Activated CD4-positive, alpha-beta T cell treated with anti-CD3 and anti-CD28 coated beads for 24 hours (primary cell): ENCODE measurements at places on chromosomes 1 and 21.

DNA sequence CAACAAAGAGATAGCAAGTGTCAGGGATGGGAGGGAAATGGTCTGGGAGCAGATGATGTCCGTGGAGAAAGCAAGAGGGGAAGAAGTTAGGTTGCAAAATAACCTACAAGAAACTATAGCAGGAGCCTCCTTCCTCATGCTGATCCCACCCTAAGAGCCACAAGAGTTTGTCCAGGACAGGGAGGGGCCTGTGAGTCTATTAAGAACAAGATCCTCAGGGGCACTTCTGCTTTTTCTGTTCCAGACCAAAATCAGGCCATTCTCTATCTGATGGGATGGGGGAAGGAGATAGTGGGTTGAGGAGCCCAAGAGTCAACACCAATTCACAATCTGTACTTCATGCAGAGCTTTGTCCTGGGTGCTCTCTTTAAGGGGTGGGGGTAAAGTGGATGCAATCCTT lies 7.7 kb upstream of the ATP1A4 start:
- DNase-seq, result no peak

- no peak for DNase-seq
Measured at GRCh38 chr1:146035048-146035423, 13.5 kb upstream of the HJV start.

DNA sequence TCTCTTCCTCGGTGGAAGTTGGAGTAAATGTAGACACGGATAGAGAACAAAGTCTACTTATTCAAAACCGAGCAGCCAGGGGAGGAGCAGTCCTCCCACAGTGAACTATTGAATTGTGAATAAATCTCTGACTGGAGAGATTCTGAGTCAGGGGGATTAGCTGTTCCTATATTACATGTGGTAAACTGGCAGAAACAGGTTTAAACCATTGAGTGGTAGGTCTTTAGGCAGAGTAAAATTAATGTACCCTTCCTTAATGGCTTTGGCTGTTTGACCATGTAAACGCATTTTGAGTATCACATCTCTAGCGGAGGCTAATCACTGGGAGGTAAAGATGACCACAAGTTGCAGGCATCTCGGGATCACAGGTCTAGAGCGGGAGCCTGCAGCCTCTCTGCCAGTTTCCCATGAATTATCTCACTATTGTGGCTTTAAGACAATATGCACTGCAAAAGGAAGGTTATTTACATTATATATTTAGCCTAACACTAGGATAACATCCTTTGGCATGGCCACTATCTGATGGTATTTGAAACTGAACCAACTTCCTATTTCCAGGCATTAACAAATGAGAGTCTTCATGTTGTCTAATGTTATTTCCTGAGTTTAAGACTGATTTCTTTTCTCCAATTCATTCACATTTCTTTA lies 7.9 kb upstream of the DISC1 start:
- DNase-seq, result no peak

DNA sequence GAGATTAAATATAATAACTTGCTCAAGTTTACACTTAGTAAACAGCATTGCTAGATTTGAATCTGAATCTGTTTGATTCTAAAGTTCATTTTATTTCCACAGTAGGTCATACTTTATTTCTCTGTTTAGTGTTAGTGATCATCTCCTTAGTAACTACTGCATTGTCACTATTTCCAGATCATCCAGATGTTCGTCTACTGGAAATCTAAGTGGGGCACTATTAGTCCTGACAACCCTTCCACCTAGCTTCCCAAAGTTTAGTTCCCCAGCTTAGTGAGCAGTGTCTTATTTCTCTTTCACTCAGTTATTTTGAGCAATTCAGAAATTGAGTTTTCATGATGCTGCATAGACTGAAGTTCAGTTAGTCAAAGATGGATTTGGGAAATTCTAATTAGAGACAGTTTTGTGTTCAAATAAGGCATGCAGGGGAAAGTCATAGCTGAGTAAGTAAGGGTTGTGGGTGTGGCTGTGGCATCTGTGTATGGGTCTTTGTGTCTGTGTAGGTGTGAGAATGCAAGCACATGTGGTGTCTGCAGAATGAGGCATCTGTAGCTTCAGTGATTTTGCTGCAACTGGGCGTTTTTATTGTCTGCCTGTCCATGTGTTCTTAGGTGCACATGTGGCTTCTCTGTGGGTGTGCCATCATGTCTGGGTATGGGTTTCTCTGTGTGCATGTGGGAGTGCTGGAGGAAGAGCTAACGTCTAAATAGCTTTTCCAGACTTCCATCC lies 107.3 kb downstream of the NTMT2 start:
- no peak for DNase-seq

DNA sequence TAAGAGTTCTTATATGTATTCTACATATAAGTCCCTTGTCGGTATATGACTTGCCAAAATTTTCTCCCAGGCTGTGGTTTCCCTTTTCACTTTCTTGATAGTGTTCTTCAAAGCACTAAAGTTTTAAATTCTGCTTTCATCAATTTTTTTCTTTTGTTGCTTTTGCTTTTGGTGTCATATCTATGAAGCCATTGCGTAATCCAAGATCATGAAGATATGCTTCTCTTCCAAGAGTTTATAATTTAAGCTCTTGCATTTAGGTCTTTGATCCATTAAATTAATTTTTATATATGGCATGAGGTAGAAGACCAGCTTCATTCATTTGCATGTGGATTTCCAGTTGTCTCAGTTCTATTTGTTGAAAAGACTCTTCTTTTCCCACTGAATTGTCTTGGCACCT lies 22.2 kb downstream of the DESI2 start:
- no peak for DNase-seq

- DNase-seq, result no peak
Measured at GRCh38 chr1:53982034-53982762, 35.8 kb downstream of the LDLRAD1 start.

DNA sequence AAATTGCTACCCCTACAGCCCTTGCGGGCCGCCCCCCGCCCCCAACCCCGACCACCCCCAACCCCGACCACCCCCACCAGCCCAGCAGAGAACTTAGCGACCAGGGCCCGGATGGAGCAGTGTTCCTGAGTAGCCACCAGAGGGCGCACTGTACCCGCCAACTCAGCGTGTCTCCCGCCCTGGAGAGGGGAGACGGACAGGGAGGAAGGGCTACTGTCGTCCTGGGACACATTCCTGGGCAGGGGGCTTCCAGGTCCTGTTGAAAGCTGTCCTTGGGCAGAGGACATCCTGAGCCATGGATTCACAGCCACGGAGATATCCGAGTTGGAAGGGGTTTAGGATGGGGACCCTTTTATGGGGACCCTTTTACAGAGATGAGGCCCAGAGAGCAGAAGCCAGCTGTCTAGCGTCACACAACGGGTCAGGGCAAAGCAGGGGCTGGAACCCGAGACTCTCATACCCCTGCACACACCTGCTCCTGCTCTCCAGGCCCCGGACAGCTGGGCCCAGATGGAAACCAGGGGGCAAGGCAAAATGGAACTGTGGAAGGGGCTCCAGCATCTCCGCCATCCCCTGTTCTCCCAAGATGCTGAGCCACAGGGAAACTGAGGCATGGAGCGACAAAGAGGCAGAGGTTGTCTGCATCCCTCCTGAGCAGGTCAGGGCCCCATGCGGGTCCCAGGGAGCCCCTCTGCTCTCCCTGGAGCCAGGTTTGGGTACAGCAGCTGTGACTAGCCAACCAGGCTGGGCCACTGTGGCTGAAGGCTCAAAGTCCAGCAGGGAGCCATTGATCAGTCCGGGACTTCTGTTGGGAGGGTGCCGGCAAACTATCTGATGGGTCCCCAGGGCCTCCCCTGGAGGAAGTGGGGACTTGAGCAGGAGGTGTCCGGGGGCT lies 25.0 kb upstream of the LAPTM5 start:
- peak; percentile 75 for DNase-seq

- DNase-seq, result no peak
Measured at GRCh38 chr1:20432891-20433290, 53.1 kb downstream of the CAMK2N1 start.

GRCh38 chr21:40976198-40977109 lies 129.5 kb upstream of the DSCAM start:
- DNase-seq, result no peak
